Lower lobe of right lung (tissue), 2 donors: ENCODE measurements at places on chromosomes 5 and 9. TPM values are rescaled to one million over a fixed set of nuclear protein-coding genes. Genes with fewer than 3 reads are reported as not detected.

GRCh38 chr9:113397203-113397631, 3.9 kb downstream of the ALAD start:
- no peak for DNase-seq
- peaks cover 26% of the 10 kb centered on the region for H3K4me1 ChIP-seq
- peaks cover 23% of the 10 kb centered on the region for H3K36me3 ChIP-seq
- no peak overlapping the region for H3K27ac ChIP-seq
- no peak overlapping the region for H3K4me3 ChIP-seq

DNA sequence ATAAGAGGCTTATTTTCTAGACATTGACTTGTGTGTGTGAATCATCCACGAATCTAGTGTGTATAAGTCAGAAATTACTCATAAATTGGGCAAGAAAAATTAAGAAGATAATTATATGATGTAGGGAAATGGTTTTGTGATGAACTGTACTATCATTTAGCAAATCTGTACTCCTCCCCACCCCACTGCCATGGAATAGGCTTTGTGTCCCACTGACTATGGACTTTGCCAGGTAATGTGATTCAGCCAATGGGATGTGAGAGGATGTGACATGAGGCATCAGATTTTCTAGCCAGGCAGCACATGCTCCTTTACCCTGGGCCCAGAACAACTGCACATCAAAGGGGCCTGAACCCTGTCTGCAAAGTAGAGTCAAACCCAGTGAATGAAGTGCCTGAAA, 406.6 kb downstream of the CTNND2 start:
- no peak overlapping the region for H3K4me3 ChIP-seq
- H3K27me3 ChIP-seq: no peaks in the 10 kb centered on the region
- H3K4me1 ChIP-seq: no peaks in the 10 kb centered on the region
- no peak for DNase-seq

TSSK1B gene
- not detected for total RNA-seq

GRCh38 chr5:122515709-122516431, 203.8 kb downstream of the SNCAIP start:
- DNase-seq: no peak
- no peaks in the 10 kb centered on the region for H3K27me3 ChIP-seq
- no peak overlapping the region for H3K4me3 ChIP-seq
- no peak overlapping the region for H3K27ac ChIP-seq
- H3K36me3 ChIP-seq: no peaks in the 10 kb centered on the region
- H3K4me1 ChIP-seq: no peaks in the 10 kb centered on the region

- no peaks in the 10 kb centered on the region for H3K36me3 ChIP-seq
- H3K4me1 ChIP-seq: no peaks in the 10 kb centered on the region
- no peak for DNase-seq
- no peaks in the 10 kb centered on the region for H3K27me3 ChIP-seq
- no peak overlapping the region for H3K4me3 ChIP-seq
Measured at GRCh38 chr5:96084874-96085506, 123.3 kb upstream of the ELL2 start.

DNA sequence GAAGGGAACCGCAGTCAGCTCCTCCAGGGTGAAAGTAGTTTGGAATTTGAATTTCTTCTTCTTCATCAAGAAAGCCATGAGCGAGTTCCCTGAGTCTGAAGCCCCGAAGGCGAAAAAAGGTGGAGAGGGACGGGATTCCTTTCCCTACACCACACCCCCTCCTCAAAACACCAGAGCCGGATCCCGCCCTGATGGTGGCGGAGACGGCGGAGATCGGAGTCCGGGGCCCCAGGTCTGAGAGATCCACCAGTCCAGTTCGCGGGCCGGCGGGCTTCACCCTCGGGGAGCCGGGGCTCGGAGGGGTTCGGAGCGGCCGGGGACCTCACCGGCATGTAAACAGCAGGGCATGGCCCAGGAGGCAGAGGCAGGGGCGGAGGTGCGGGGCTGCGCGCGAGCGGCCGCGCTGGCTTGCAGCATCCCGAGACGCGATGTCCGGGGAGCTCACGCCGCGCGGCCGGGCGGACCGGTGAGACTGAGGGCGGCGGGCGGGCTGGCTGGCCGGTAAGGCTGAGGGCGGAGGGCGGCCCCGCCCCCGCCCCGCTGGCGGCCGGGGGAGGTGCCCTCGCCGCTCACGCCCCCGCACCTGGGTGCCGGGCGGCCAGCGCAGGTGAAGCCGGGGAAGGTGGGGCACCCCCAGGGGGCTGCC, 606 bp downstream of the EEIG1 start:
- peak; percentile 67 for DNase-seq
- H3K27me3 ChIP-seq: no peaks in the 10 kb centered on the region
- peak overlapping the region; percentile 78 for H3K27ac ChIP-seq
- H3K36me3 ChIP-seq: no peaks in the 10 kb centered on the region
- peak overlapping the region; percentile 79 for H3K4me3 ChIP-seq

RNF183 gene
- total RNA-seq: not detected

- no peak for DNase-seq
- no peak overlapping the region for H3K4me3 ChIP-seq
- H3K27me3 ChIP-seq: no peaks in the 10 kb centered on the region
- no peak overlapping the region for H3K27ac ChIP-seq
- no peaks in the 10 kb centered on the region for H3K4me1 ChIP-seq
Measured at GRCh38 chr9:108640230-108640629, 215.6 kb downstream of the ACTL7B start.

- no peak for DNase-seq
- H3K4me3 ChIP-seq: no peak overlapping the region
- H3K36me3 ChIP-seq: no peaks in the 10 kb centered on the region
- H3K27me3 ChIP-seq: no peaks in the 10 kb centered on the region
- H3K4me1 ChIP-seq: no peaks in the 10 kb centered on the region
Measured at GRCh38 chr5:151523335-151523734, 67.8 kb downstream of the FAT2 start.

ADGRD2 gene
- not detected for total RNA-seq

LCN15 gene
- total RNA-seq: not detected

DNA sequence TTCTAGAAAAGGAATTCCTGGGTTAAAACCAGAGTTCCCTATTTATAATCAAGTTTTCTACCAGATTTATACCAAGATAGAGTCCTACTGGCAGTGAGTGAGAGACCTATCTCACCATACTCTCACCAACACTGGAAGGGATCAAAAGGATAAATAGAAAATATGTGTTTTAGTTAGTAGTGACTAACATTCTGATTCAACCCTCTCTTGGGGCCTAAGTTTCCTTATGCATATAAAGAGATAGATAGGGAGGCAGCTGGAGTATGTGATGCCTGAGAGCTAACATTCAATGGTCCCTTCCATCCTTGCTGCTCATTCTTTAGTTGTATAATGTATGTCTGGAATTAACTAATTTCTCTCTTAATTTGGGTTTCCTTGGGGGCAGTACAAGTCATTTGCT, 32.0 kb downstream of the CKMT2 start:
- H3K27ac ChIP-seq: no peak overlapping the region
- no peak for DNase-seq
- H3K4me3 ChIP-seq: no peak overlapping the region
- H3K36me3 ChIP-seq: no peaks in the 10 kb centered on the region

LIX1 gene
- total RNA-seq: not detected

GRCh38 chr5:32586276-32586599, 881 bp downstream of the SUB1 start:
- H3K4me3 ChIP-seq: peak overlapping the region; percentile 90
- no peak for DNase-seq
- peak overlapping the region; percentile 100 for H3K27ac ChIP-seq

ORM2 gene
- total RNA-seq: 3.1 TPM

GRCh38 chr5:170960567-170960966, 98.7 kb downstream of the RANBP17 start:
- H3K36me3 ChIP-seq: no peaks in the 10 kb centered on the region
- no peak overlapping the region for H3K4me3 ChIP-seq
- H3K27ac ChIP-seq: no peak overlapping the region
- no peak for DNase-seq
- H3K4me1 ChIP-seq: no peaks in the 10 kb centered on the region

CACNA1B gene
- total RNA-seq: 0.06 TPM

DNA sequence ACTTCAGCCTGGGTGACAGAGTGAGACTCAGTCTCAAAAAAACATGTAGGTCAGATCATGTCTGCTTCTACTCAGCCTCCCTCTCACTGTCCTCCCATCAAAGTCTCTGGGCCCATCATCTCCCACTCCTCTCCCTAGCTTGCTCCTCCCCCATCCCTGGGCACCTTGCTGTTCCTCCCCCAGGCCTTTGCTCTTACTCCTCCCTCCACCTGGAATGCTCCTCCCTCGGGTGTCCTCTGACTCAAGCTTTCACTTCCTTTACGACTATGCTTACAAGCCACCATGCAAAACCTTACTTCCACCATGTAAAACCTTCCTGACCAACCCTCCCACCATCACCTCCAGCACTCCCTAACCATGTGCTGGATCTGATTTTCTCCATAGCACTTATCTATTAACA, 51.5 kb downstream of the MTMR12 start:
- no peak overlapping the region for H3K4me3 ChIP-seq
- no peak overlapping the region for H3K27ac ChIP-seq
- no peaks in the 10 kb centered on the region for H3K27me3 ChIP-seq
- H3K36me3 ChIP-seq: peaks cover 93% of the 10 kb centered on the region
- H3K4me1 ChIP-seq: peaks cover 4% of the 10 kb centered on the region

DNA sequence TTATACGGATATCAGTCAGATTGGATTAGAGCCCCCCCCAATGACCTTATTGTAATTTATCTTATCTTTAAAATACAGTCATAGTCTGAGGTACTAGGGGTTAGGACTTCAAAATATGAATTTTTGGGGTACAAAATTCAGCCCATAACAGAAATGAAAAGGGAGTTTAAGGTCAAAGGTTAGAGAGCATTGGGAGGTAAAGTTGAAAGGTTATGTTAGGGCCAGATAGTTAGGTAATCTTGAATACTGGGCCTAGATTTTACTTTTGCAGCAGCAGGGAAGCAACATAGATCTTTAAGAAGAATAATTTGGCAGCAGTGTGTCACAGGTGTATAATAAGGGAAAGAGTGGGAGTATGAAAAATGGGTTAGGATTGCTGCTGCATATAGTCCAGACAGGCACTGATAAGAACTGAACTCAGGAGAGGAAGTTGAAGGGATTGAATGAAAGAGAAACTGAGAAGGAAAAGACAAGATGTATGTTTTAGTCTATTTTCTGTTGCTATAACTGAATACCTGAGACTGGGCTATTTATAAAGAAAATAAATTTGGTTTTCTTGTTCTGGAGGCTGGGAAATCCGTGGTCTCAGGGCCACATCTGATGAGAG, 10.7 kb upstream of the GCNT4 start:
- no peak overlapping the region for H3K4me3 ChIP-seq
- no peak overlapping the region for H3K27ac ChIP-seq
- no peaks in the 10 kb centered on the region for H3K36me3 ChIP-seq
- no peak for DNase-seq
- H3K4me1 ChIP-seq: no peaks in the 10 kb centered on the region

GRCh38 chr5:18959535-18959934, 1028.5 kb downstream of the CDH18 start:
- no peak overlapping the region for H3K27ac ChIP-seq
- no peak overlapping the region for H3K4me3 ChIP-seq
- no peaks in the 10 kb centered on the region for H3K4me1 ChIP-seq
- H3K27me3 ChIP-seq: no peaks in the 10 kb centered on the region
- no peak for DNase-seq
- H3K36me3 ChIP-seq: no peaks in the 10 kb centered on the region
